ENCODE measurements at places on chromosomes 1 and 21.
A peak's percentile ranks its signal among the peaks of the same experiment; 100 is the strongest.

DNA sequence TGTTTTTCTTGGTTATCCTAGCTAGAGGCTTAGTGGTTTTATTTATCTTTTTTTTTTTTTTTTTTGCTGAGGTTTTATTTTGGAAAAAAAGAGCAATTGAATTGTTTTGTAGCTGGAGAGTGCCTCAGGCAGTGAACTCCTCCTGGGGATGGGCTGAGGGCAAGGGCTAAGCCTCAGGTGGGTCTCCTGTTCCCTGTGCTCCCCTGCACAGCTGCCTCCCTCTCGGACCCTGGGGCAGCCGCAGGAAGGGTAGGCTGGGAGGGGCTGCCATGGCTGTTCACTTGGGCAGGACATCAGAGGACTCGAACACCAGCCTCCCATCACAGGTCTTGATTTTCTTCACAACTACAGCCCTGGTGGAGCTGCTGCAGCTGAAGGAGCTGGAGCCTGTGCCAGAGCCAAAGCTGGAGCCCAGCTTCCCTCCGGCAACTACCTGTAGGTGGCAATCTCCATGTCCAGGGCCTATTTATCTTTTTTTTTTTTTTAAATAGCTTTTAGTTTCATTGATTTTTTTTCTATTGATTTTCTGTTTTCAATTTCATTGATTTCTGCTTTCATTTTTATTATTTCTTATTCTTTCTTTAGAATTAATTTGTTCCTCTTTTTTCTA, 28.9 kb downstream of the LEPR start:
- no peak for DNase-seq

DNA sequence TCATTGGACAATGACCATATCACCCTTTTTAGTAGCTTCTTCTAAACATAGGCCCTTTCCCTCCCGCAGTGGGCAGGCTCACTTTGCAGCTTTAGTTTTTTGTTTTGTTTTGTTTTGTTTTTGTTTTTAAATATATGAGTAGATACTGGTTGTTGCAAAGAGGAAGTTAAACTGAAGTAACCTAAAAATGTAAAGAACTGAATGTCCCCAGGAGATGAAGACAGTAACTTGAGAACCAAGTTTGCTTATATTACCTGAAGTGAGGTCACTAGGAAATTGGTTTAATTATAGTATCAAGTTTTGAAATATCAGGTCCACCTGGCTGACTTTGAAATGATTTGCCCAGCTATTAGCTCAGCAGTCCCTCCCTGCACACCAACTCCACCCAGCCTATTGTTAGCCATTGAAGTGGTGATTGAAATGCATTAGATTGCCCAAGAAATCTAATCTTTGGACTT, 18.2 kb downstream of the SMAP2 start:
- peak; percentile 38 for DNase-seq

DNA sequence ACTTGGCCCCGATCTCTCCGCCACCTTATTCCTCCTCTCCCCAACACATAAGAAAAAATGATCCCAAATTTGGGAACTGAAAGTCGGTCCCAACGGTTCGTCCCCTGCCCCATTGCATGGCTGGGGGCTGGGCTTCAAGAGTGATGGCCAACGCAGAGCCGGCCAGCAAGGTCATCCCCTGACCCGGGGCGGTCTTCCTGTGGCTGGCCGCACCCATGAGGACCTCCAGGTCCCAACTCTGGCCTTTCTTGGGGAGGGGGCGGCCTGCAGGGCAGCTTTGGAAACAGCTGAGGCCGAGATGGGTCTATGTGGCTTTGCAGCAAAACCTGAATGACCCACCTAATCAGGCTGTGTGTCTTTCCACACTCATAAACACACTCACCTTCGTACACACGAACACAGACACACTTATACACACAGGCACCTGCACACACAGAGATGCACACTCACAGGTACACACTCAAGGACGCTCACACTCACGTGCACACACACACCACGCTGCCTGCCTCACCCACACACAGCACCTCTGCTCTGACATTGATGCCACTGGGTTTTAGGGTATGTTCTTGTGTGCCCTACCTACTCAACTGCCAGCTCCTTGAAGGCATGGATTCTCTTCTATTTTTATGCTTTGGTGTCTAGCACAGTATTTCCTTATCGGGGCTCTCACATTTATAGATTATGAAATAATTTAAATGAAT, 562 bp downstream of the DYNLT5 start:
- DNase-seq = no peak

DNA sequence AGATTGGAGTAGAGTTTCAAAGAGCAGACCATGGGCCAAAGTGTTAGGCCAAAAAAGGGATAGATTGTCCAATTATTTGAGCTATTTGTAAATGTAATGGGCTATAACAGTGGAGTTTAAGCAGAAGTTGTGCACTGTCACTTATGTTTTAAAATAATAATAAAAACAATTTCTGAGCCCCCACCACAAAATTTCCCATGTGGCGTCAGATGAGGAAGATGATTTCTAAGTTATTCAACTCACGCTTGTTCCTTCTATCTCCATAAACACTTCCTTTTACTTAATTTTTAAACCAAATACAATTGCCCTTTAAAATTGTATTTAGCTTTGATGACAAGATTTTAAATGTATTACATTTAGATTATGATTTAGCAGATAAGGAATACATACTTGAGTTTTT, 330.0 kb downstream of the PTPRC start:
- DNase-seq = no peak

GRCh38 chr1:81733480-81733879, 67.3 kb upstream of the ADGRL2 start:
- DNase-seq = no peak

DNA sequence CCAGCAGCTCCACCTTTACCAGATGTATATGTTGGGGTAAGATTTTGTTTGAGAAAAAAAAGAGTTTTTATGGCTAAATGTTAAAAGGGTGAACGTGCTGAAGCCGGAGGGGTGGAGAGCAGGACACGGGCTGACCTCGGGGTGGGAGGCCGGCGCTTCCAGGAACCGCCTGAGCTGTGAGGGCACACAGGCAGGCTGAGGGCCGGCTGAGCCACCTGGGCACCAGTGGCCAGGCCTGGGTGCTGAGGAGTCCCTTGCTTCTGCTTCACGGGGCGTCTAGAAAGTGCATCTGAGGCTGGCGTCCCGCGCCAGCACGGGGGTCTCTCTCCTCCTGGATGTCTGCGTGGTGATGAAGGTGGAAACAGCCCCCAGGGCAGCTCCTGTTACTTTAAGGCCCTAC, 33.6 kb upstream of the ADARB1 start:
- no peak for DNase-seq

GRCh38 chr1:93611668-93612067, 70.0 kb downstream of the BCAR3 start:
- no peak for DNase-seq

GRCh38 chr1:66381621-66382275, 152.2 kb upstream of the SGIP1 start:
- no peak for DNase-seq

GRCh38 chr1:50257029-50257428, 148.3 kb downstream of the ELAVL4 start:
- no peak for DNase-seq

DNA sequence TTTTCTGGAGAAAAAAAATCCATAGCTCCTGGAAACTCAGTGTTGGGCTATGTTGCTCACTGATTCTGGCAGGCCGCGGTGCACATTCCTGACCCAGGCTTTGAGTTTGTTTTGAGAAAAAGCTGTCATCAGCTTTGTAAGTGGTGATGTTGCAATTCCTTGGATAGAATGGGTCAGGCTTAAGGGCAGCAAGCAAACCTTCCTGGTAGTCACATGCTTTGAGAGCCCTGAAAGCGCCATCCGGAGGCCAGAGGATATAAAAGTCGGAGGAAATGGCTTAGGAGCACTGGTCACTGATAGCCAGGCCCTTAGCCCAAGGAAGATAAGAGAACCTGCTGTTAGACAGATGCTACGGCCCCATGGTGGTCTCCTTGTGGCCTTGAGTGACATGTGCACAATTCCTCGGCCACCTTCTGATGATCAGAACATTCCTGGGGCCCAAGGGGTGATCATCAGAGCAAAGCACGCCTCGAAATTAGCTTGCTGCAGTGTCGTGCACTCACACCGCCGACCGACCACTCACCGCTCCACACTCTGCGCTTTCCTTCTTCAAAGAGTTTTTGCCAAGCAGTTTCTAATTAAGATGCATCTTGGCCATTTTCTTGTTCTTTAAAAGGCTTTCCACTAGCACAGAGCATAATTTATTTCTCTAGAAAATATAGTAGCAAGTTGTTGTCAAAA, 78.6 kb downstream of the MAN1C1 start:
- no peak for DNase-seq

GRCh38 chr1:1908506-1908791, 6.6 kb upstream of the CALML6 start:
- DNase-seq = no peak

DNA sequence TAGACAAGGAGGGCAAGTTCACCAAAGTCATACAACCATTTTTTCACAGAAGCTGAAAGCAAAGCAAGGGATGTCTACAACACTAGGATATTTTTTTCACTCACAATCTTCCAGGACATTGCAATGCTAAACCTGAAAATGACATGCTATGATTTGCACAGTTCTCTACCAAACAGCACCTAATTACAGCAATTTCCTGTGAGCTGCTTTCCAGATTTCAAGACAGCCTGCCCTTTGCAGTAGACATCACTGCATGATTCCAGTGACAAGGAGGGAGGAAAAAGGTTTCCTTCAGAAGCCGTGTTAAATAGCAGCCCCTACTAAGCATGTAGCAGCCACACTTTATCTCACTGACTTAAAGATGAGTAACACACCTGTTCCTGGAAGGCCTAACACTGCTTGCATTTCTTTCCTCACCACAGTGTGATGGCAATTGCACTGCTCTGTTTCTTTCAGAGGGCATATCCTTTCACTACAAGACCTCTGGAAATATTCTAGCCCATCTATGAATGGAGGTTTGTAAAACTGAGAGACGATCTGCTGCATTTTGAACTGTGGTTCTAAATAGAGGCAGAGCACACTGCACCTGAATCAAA, 97.1 kb downstream of the DUSP10 start:
- no peak for DNase-seq

DNA sequence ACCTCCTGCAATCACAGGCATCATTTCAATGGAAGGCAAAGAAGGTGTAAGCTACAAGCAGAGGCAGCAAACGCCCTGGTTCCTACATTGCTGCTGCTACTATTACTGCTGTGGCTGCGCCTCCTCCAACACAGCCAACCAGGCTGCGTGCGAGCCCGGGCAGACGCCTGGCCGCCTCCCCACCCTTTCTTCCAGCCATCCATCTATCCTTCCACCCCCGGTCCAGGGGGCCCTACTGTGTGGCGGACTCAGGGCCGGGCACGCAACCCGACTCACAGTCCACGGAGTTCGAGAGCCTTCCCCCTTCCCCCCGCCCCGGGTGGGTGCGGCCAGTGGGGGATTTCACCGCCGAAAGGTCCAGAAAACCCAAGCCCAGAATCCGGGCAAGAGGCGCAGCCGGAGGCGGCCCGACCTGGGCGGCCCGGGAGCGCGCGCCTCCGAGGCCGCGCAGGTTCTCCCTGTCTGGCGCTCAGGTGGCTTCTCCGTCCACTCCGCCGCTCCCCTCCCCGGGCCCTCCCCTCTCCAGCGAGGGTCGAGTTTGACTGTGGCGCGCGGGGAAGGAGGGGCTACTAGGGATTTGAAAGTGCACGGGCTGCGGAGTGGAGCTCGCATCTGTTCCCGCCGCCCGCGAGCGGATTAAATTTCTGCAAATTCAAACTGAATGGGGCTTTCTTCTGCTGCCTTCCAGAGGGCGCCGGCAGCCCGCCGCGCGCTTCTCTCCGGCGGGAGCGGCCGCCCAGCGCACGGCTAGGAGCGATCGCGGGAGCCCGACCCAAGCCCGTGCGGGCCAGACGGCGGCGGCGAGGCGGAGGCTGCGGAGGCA, at the start of gene HUNK:
HUNK (plus strand) TSS at position 569 of the 823 bp plus-strand sequence. CDS start 655 bp downstream, outside the sequence.
- DNase-seq = no peak

DNA sequence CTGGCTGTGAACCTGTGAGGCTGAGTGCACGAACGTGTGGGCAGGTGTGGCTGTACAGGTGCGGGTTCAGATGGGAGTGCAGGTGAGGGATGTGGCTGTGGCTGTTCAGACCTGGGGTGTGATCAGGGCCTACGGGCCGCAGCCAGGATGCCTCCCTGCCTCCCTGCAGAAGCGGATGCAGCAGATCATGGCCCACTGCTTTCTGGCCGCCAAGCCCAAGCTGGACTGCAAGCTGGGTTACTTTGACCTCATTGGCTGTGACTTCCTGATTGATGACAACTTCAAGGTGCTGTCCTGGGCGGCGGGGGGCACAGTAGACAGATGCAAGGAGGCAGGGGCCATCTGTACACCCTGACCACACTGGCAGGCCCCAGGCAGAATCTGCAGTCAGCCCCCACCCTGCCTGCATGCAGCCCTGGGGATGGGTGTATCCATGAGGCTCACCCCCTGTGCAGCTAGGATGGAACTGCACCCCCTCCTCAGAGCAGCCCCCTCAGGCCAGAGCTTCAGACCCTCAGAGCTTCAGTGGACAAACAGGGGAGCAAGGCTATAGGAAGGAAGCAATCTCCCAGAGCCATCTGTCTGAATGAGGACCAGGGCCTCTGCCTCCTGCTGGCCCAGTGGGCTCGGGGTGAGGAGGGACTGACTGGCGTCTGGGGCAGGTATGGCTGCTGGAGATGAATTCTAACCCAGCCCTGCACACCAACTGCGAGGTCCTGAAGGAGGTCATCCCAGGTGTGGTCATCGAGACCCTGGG, 9.8 kb downstream of the TNFRSF18 start:
- no peak for DNase-seq

GRCh38 chr1:203570805-203571204, 55.8 kb upstream of the ATP2B4 start:
- DNase-seq = no peak

DNA sequence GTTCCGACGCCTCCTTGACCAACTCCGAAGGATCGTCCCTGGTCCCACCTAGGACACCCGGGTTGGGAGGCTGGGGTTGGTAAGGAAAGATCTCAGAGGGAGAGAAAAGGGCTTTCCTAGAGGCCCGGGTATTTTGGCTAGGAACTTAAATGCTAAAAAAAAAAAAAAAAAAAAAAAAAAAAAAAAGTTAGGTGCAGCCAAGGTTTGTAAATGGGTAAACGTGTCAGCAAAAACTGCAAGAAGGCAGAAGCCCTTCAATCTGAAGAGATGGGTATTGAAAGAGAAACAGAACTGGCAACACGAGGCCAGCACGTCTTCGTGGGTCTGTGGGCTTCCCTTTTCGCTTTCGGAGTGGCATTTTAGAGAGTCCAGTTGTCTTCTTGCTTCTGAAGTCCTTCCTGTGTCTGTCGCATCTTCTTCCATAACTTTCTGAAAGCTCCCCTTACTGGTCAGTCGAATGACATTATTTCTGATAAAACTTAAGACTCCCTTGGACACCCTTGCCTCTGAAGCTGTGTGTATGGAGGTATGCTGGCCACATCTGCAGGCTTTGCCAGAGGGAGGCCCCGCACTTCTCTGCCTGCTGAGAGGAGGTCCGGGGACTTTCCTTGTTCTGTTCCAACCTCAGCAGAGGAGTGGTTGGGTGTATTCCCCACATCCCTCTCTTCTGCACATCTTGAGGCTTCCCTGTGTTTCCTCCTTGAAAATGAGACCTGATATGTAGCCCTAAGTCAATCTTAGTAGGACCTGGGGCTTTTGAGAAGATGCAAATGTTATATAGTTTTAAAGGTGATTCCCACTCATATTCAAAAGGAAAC, 745 bp downstream of the RCSD1 start:
- peak; percentile 43 for DNase-seq

GRCh38 chr1:155934097-155934935, at the start of gene KHDC4:
Gene KHDC4, minus strand, starts transcription at chr1:155934413. Its CDS starts 40 bp downstream, at chr1:155934373.
- DNase-seq = peak; percentile 98
